ENCODE measurements at places on chromosomes 4 and X. TPM values are rescaled to one million over a fixed set of nuclear protein-coding genes. Genes with fewer than 3 reads are reported as not detected.

DNA sequence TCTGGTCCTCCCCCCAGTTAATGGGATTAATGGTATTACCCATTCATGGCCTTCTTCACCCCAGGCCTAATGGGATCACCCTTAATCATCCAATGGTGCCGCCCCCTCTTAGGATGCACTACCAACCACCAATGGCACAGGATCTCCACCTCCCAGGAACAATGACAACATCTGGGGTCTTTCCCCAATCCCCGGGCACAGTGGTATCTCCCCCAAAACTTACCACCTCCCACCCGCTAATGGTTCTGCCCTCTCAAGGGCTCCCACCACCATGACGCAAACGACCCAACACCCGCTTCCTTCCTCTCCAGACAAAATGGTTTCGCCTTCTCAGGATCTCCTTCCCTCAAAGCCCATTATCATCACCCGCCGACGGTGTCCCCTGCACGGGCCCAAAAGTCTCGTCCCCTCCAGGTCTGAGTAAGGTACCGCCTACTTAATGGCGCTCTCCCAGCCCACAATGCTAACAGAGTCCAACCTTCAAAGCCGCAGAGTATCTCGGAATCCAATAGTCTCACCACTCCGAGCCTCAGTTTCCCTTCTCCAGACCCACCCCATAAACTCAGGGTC is 458 bp downstream of the GRIPAP1 start:
- DNase-seq = peak; percentile 5

DNA sequence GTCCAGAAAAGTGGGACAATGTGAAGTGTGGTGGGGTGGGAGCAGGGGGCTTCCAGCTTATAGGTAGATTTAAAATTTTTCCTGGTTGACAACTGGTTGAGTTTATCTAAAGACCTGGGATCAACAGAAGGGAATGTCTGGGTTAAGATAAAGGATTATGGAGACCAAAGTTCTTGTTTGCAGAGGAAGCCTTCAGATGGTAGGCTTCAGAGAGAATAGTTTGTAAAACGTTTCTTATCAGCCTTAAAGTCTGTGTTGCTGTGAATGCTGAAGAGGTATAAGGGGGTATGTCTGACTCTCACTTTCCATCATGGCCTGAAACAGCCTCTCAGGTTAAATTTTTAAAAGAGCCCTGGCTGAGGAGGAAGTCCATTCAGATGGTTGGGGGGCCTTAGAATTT is 20.5 kb downstream of the MGST2 start:
- DNase-seq = no peak

- DNase-seq = no peak
Measured at GRCh38 chr4:69497076-69497475, 1.4 kb upstream of the UGT2B4 start.

DNA sequence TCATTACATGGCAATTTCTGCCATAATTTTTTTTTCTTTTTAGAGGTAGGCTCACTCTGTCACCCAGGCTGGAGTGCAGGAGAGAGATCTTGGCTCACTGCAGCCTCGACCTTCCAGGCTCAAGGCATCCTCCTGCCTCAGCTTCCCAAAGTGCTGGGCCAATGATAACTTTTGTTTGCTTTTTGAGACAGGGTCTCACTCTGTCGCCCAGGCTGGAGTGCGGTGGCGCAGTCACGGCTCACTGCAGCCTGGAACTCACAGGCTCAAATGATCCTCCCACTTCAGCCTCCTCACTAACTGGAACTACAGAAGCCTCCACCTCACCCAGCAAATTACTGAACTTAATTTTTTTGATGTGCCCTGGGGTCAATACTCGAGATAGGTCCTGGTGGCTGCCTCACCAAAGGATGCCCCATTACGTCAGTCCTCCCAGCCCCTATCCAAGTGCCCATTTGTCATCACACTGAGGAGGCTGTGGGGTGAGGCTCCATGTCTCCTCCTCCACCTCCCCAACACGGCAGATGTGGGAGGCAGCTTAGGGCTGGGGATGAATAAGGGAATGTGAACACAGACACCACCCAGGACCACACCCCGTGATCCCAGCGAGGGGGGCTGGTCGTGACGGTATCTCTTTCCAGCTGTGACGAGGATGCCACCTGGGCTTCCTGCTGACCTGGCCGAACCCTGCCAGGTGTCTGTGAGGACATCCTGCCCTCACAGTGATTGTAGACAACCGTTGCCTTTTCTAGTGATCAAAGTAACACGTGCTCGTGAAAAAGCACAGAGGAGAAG is 12.4 kb upstream of the NKX1-1 start:
- no peak for DNase-seq

DNA sequence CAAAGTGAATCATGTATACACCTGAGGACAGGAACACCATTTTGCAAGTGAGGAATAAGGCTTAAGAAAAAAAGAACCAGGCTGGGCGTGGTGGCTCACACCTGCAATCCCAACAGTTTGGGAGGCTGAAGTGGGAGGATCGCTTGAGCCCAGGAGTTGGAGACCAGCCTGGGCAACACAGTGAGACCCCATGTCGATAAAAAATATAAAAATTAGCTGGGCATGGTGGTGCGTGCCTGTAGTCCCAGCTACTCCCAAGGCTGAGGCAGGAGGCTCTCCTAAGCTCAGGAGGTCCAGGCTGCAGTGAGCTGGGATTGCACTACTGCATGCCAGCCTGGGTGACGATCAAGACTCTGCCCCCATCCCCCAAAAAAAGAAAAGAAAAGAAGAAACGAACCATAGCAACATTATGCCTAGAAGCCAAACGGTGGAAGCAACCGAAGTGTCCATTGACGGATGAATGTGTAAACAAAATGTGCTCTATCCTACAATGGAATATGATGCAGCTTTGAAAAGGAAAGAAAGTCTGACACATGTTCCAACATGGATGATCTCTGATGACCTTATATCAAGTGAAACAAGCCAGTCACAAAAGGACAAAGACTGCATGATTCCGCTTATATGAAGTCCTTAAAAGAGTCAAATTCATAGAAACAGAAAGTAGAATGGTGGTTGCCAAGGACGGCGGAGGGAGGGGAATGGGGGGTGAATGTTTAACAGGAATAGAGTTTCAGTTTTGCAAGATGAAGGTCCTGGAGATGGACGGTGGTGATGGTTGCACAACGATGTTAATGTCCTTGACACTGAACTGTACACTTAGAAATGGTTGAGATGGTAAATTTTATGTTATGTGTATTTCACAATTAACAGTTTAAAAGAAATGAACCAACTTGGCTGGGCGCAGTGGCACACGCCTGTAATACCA is 8.6 kb upstream of the KIAA0232 start:
- DNase-seq = no peak

GRCh38 chrX:111095974-111096895 is at the start of gene PAK3:
TSS of gene PAK3 (plus strand) at chrX:111096191. CDS start at chrX:111123104, 26,913 bp downstream.
- peak; percentile 19 for DNase-seq

GRCh38 chrX:373641-374471 is 12.9 kb downstream of the PPP2R3B start:
- peak; percentile 35 for DNase-seq

- no peak for DNase-seq
Measured at GRCh38 chr4:48042979-48043461, 26.4 kb downstream of the NIPAL1 start.

The SPACA5 gene
- not detected for total RNA-seq

The NEUROG2 gene
- total RNA-seq = 4.2 TPM

The GAGE2A gene
- not detected for total RNA-seq
